Bronchial smooth muscle cell (primary cell): ENCODE measurements at places on chromosomes 1 and 21. TPM values are rescaled to one million over a fixed set of nuclear protein-coding genes. Genes with fewer than 3 reads are reported as not detected.

KRTAP21-1 gene
- total RNA-seq, result not detected in 2 replicates

ANKRD65 gene
- total RNA-seq, result 1.1 and 1.9 TPM in 2 replicates

TPTE gene
- total RNA-seq, result not detected in 2 replicates

SYT14 gene
- 2.7 and 3.6 TPM in 2 replicates for total RNA-seq

AKR7A3 gene
- total RNA-seq, result 0.43 and 0.47 TPM in 2 replicates

SHISAL2A gene
- total RNA-seq, result not detected in 2 replicates

TMIGD3 gene
- 0.16 TPM in 1 of 2 replicates, not detected in the other for total RNA-seq

INTS3 gene
- 28.5 and 32.1 TPM in 2 replicates for total RNA-seq

ANGPTL1 gene
- total RNA-seq, result 3.0 and 3.9 TPM in 2 replicates
